ENCODE measurements at places on chromosomes 1 and 21.

DNA sequence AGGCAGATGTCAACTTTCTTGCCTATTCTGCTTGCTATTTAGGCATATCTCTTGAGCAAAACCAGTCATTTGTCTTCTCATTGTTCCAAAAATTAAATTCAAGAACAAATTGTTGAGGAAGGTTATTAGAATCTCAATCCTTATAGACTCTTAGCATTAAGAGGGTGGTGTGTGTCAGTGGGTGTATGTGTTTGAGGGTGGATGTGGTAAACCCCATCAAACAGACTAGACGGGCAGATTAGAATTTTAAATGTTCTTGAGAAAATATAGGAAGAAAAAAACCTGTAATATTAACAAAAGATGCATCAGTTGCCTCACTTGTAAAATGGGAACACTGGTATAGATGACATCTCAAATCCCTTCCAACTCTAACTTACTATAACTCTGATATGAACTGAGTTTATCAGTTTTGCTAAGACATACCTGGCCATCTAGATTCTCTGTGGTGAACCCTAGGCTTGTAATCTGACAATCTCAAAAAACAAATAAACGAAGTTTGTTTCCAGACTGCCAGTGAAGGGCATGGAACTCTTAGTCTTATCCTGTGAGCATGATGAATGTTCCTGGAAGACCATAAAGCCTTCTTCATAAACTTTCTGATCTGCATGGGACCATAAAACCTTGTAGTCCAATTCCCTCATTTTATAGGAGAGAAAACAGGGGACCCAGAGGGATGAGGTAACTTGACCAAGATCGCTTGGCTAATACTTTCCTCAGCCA is 176.3 kb upstream of the SGIP1 start:
- no peak for DNase-seq

- no peak for DNase-seq
These were observed 50.3 kb downstream of the PTBP2 start for GRCh38 chr1:96771847-96772246.

- no peak for DNase-seq
These were observed 73.1 kb downstream of the UBIAD1 start for GRCh38 chr1:11345971-11346715.

- no peak for DNase-seq
These were observed 953.0 kb downstream of the AMY1C start for GRCh38 chr1:104702731-104703130.

DNA sequence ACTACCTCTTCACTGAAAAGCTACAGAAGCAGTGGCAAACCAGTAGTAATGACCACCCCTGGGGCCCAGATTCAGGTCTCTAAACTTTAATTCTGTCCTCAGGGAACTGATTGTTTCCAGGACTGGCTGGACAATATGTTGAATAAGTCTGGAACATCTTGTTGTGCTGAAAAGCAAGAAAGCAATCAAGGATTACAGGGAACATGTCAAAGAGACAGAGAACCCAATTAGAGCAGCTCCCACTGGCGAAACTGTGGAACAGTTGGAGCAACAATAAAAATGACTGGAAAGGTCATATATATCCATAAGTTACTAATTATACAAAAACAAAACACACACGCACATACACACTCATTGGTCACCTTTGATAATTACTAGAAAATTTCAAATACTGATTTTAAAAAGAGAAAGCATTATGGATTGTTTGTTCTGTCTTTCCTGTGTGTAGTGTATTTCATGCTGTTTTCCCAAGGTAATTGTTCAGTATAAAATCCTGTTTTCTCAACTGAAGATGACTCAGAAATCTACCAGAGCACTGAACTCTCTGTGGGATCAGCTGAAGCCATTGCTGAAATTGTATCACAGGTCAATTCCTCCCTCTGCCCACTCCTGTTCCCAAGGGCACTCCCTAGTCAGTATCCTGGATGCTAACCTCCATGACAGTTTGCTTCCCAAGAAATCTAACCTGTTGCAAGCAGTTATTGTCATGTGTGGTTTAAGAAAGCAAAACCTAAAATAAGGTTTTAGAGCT is 83.6 kb upstream of the RGS1 start:
- no peak for DNase-seq

DNA sequence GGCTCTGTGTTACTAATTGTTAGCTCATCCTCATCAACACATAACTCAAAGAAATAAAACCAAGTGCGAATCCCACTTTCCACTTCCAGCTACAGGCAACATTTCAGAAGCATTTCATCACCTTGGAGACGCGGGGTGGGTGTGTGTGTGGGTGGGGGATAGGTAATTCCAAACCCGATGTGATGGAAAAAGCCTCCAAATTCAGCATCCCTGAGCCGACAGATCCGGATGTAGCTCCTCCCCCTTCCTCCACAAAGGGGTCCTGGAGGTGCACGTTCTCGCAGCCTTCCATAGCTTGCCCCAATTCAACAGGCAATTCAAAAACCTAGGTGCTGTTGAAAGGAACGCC is 486 bp downstream of the HSPA13 start:
- peak; percentile 55 for DNase-seq

GRCh38 chr1:156438278-156438987 is 62.1 kb downstream of the MEF2D start:
- no peak for DNase-seq

GRCh38 chr1:28195780-28196179 is 19.3 kb upstream of the PTAFR start:
- no peak for DNase-seq

DNA sequence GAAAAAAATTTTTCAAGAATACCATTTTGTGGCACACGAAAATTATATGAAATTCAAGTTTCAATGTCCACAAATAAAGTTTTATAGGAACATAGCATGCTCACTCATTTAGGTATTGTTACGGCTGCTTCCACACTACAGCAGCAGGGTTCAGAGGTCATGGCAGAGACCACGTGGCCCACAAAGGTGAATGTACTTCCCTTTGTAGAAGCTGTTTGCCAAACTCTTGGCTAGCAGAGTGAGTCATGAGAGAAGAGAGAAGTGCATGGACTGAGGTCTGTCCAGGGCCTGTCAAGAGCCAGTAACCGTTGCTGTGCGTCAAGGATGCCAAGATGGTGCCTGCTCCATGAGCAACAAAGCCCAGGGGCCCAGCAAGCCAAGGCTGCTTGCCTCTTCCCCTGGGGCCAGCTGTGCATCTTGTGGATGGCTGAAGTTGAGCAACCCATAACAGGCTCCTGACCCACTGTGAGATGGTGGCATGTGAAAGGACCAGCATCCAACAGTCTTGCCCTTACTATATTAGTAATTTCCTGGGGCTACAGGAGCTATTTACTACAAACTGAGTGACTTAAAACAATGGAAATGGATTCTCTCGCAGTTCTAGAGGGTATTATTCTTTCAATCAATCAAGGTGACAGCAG is 64.8 kb upstream of the ATP5PO start:
- DNase-seq, result no peak

GRCh38 chr21:45509566-45510465 is 32.4 kb downstream of the SLC19A1 start:
- no peak for DNase-seq

DNA sequence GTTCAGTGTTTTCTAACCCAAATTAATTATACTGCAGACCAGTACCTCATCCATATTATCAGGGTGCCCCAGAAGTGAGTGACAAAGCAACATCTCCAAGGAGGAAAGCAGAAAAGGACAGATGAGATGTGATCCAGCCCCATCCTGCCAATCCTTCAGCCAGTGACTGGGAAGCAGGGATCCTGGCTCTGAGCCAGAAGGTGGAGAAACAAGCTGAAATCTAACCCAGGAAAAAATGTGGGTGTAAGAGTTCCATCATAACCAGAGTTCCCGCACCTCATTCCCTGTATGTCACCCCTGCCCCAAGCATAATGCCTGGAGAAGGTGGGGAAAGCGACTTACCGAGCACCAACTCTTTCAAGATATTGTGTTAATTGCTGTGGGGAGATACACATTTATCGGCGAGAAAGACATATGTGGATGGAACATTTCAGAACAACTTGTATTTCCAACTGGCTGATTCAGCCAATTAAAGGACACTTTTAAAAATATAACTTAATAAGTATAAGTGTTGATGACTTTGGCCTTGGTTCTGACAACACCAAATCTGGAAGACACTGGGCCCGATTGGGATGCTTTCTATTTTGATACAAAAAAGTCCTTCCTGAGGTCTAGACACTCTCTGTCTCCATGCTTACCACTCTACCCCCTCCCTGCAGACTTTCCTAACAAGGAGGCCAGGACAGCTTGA is 14.9 kb downstream of the PLEKHA6 start:
- DNase-seq, result no peak

GRCh38 chr1:199619223-199619622 is 408.3 kb upstream of the NR5A2 start:
- no peak for DNase-seq

GRCh38 chr21:26835027-26835713 is 10.0 kb downstream of the ADAMTS1 start:
- DNase-seq, result no peak

GRCh38 chr1:158148468-158148867 is 32.2 kb upstream of the CD1D start:
- DNase-seq, result no peak

GRCh38 chr21:43590194-43590593 is 69.1 kb downstream of the HSF2BP start:
- DNase-seq, result no peak

DNA sequence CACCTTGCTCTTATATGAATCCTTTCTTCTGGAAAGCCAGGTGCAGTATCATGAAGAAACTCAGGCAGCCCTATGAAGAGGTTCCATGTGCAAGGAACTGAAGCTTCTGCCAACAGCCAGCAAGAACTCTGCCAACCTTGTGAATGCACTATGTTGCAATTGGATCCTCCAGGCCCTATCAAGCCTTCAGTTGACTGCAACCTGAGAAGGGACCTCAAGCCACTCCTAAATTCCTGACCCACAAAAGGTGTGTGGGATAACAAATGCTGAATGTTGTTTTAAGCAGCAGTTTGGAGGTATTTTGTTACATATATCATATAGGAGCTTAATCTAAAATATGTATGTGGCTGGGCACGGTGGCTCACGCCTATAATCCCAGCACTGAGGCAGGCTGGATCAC is 84.0 kb downstream of the RERE start:
- no peak for DNase-seq

DNA sequence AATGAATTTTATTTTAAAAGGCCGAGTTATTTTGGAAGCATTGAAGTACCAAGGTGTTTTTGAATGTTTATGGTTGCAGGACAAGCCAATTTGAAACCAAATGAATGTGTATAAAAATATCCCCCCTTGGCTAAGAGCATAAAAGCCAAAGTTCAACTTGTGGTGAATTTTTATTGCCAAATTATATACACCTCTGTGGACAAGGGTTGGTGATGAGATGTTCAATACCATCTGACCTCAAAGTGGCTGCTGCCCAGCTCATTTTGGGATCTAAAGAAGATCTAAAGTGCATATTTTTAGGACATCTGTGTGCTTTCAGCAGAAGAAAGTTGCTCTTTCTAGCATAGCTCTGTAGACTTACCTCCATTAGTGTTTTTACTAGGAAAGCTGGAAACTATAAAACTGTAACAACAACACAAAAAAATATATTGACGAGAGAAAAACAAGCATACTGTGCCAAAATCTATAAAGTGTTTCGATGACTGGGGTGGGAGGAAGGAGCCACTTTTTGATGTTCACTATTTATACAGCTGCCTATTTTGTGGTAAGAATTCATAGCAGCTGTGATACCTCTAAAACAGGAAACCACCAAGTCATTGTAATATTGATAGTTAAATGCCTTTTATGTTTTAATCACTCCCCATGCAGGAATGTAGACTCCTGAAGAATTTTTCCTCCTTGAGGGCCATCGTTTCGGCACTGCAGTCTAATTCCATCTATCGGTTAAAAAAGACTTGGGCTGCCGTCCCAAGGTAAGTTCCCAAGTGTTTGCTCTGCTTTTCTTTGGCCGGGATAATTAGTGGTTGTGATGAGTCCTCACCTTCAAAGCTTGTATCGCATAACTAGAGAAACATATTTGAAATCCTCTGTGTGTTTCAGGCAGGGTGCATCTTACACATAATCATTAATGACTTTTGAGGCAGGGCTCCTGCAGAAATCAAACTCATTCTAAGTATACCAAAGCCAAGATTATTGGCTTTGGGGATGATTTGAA is 83.2 kb downstream of the RGL1 start:
- no peak for DNase-seq

DNA sequence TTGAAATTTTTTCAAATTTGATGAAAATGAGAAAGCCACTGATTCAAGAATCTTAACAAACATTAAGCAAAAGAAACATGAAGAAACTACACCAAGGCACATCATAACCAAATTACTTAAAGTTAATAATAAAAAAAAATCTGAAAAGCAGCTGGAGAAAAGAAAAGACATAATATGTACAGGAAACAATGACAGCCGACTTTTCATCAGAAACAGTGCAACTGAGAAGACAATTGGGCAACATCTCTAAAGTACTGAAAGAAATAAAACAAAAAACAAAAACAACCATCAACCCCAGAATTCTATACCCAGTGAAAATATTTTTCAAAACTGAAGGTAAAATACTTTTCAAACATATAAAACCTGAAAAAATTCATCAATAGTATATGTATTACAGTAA is 73.8 kb upstream of the DMRTA2 start:
- no peak for DNase-seq

- peak; percentile 26 for DNase-seq
These were observed 2.3 kb upstream of the BSND start for GRCh38 chr1:54996359-54996868.

- no peak for DNase-seq
These were observed 52.0 kb downstream of the FOXJ3 start for GRCh38 chr1:42282867-42283583.

DNA sequence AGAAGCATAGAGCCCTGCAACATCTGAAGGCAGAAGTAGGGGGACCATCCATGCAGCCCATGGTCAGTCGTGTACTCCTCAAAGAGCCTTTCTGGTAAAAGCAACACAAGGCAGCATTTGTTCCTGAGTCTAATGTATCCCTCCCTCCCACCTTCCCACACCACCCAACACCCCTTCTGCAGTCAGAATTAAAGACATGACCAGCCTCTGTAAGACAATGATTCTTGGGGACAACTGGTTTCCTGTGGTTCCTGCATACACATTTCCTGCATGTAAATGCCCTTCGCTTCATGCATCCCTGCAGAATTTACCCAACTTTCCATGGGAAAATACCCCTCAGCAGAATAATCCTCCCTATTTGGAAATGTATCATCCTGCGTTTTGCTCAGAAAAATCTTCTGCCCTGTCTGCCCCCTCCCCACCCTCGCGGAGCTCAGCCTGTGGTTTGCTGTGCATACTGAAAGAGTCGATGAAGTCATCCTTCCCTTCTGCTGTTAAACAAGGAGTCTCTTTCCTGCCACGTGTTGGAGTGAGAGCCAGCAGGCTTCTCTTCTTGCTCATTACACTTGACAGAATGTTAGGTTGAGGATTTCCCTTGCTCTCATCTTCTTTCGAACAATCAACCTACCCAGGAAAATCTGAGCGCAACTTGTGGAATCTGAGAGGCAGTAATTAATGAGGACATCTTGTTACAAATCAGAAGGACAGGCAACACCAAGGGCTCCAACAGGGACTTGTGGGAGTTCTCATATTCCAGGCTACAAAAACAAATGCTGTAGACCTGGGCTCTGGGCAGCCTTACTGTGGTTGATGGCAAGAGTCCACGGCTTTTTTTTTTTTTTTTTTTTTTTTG is 4.7 kb downstream of the TNN start:
- no peak for DNase-seq

- peak; percentile 69 for DNase-seq
These were observed at the start of gene CFAP45 for GRCh38 chr1:159900086-159900680. Gene CFAP45, minus strand, starts transcription at chr1:159900165. Its CDS starts 67 bp downstream, at chr1:159900098.

Data from NCI-H748 treated with DMSO at 0.1 percent for 48 hours (cell line).